ELF-1 (cell line): ENCODE measurements at places on chromosomes 6 and 20.

GRCh38 chr6:38495922-38496635 lies 143.7 kb downstream of the BTBD9 start:
- no peak for DNase-seq

GRCh38 chr6:142446168-142446567 lies 144.4 kb downstream of the ADGRG6 start:
- no peak for DNase-seq

DNA sequence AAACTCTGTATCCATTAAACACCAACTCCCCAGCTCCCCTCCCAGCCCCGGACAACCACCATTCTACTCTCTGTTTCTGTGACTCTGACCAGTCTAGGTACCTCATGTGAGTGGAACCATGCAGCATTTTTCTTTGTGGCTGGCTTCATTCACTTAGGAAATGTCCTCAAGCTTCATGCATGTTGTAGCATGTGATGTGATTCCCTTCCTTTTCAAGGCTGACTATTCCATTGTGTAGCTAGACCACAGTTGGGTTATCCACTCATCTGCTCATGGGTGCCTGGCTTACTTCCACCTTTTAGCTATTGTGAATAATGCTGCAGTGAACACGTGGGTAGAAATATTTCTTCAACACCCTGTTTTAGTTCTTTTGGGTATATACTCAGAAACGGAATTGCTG lies 8.8 kb upstream of the BPHL start:
- no peak for DNase-seq

- no peak for DNase-seq
Measured at GRCh38 chr6:143804835-143805239, 38.3 kb upstream of the LTV1 start.

GRCh38 chr6:42963855-42964605 lies 3.5 kb downstream of the GNMT start:
- peak; percentile 89 for DNase-seq

DNA sequence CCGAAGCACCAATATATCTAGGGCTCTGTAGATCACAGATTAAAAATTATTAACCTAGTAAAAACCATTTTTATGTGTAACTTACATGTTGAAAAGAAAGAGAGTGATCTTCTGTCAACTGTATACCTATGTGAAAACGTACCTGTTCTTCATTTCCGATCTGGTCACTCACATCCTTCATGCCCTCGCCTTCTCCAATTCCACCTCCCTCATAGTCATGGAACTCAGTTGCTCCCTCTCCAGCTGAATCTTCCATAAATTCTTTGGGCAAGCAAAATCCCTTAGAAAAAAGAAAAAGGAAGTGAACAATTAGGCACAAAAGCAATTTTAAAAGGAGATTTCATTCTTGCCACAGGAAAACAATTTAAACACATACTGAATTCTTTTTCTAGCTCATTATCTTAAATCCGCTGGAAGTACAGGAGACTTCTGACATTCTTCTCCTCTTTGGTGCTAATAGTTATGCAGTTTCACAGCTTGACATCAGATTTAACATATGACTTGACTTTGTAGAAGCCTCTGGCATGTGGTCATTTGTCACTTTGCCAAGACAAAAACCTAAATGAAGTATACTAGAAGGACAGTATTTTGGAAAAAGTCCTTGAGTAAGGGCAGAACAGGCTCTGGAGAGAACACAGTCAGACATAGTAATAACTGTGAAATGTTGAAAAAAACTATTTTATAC lies 29.5 kb upstream of the LYRM2 start:
- DNase-seq: no peak

- DNase-seq: no peak
Measured at GRCh38 chr6:157193443-157193996, 129.8 kb downstream of the TMEM242 start.

GRCh38 chr6:164379795-164380194 lies 929.6 kb downstream of the C6orf118 start:
- DNase-seq: no peak

- DNase-seq: no peak
Measured at GRCh38 chr6:159828074-159828473, 28.0 kb downstream of the PNLDC1 start.

GRCh38 chr20:31811796-31812728 lies 7.1 kb upstream of the MYLK2 start:
- DNase-seq: no peak

DNA sequence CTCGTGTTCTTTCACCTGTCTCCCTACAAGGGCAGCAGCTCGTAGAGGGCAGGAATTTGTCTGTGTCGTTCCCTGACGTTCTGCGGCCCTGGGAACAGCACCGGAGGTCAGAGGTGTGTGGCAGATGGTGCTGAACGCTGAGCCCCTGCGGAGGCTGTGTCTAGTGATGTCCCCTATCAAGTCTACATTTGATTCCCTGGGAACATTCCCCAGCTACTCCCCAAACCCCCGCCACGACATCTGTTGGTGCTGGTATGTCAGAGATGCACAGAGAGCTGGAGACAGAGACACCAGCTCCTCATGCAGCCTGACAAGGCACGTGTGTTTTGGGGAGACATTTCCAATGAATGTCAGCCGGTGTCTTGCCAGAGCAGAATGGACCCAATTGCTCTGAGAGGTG lies 7.7 kb downstream of the PMEPA1 start:
- no peak for DNase-seq

DNA sequence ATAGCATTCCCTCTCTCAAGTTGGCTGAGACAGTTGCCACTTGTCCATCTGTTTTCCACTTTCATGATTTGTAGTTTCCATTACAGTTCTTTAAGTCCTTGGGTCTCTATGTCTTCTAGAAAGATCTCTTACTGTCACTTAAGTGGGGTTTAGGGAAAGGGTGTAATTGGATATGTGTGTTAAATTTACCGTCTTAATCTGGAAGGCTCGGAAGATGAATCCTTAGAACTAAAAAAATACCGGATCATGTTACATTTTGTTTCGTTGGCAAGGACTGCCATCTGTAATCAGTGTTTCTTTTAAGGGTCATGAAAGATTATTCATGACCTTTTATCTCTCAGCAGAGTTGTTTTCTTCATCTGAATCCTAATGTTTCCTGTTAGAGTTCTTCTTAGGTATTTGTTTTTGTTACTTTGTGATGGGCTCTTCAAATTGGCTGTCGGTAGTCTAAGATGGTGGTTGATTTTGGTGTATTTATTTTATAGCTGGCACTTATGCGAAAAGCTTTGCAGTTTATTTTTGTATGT lies 21.8 kb upstream of the BTBD3 start:
- no peak for DNase-seq

DNA sequence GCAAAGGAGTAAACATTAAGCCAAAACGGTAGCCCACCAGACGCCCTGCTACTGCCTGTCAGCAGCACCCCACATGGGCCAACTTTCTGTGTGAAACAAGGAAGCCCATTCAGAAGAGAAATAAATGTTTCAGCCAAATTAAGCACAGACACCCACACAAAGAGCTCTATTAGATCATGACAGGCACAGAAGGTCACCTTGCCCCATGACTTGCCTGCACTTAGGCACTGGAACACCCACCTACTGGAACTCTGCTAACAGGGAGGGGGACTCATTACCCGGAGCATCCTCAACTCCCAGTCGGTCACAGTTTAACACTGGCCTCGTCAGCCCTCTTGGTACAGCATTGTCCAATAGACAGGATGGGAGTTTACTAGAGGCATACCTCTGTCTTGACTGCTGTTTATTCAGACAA lies 31.8 kb downstream of the GFOD1 start:
- no peak for DNase-seq

GRCh38 chr6:46014046-46014445 lies 1.6 kb downstream of the CLIC5 start:
- DNase-seq: peak; percentile 9

- DNase-seq: peak; percentile 21
Measured at GRCh38 chr6:153727885-153728284, 311.2 kb upstream of the OPRM1 start.

GRCh38 chr6:44041461-44042260 lies 85.6 kb downstream of the MRPL14 start:
- DNase-seq: peak; percentile 92

DNA sequence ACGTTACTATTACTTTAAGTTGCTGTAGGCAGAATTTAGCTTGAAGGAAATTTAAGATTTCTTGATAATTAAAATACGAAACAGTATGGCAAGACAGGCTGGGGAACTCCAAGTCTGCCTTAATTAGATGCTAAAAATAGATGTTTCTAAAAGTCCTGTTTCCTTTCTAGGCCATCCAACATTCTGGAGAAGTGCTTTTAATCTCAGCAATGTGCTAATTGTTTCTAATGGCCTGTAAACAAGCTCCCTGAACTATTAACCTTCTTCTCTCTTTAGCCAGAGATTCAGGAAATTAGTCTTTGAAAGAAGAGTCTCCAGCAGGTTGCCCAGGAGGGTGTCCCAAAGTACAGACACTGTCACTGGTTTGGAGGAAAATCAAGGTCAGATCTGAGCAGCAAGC lies 677.3 kb upstream of the AGPAT4 start:
- peak; percentile 37 for DNase-seq

DNA sequence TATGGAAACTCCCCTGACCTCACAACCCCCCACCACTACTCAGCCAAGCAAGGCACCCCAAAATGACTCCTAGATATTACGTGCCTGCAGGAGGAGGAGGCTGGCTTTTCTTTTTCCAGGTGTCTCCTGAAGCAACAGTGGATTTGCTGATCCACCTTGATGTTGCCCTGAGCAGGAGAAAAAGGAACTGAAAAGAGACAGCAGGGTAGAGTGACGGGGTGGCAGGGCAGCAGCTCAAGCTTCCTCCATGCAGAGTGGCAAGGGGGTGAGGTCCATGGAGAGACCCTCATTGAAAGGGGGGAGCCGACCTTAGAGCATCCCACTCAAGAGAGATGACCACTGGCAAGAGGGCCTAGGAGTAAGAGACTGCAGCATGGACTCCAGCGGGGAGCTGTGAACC lies 112.0 kb upstream of the SIRPA start:
- no peak for DNase-seq

DNA sequence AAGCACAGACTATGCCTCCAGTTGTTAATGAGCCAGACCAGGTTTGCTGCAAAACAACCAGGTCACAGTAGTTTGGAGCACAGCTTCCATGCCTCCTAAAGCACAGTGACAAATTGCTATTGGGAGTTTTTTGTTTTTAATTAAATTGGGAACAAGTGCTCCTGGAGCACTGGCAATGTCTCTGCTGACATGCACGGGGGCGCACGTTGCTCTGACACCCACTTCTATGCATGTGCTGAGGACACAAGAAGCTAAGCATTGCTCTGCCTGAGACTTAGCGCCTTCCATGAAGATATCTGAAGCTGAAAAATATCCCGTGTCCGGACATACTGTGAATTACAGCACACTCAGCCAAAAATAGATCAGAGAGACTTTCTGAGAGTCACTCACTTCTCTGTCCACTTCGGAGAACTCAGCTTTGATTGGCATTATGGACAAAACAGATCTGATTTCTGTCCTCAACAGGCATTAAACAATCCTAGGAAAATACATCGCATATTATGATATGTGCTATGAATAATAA lies 18.6 kb upstream of the GGTLC1 start:
- no peak for DNase-seq

DNA sequence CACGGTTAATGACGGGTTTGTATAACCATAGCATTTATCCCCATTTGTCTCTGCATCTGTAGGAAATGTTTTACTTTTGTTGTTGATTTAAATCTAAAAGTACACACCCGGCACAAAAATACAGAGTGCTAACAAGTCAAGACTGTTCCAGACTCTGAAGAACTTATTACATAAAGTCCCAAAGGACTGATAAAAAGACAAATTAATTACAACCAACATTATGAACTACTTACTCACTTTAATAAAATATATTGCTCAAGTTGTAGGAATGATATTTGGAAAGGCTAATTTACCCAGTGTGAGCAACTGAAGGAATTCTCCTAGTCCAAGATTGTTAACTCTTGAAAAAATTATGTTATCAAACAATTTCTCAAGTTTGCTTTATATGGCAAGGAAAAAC lies 115.6 kb downstream of the KIF13A start:
- DNase-seq: no peak

DNA sequence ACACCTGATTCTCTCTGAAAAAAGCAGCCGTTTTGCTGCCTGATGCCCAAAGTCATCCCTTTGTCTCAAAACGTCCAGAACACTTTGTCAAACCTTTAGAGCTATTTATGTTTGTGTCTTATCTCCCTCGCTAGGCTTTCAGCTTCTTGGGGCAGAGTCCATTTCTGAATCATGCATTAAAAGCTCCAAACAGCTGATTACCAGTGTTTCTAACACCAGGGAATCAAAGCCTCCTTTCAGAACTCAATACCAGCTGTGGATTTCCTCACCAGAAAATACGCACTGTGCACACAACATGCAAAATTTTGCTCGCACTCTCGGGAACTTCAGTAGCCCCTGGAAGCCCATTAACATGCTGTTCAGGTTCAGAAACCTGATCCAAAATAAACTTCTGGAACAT lies 333.3 kb downstream of the HACE1 start:
- DNase-seq: no peak

DNA sequence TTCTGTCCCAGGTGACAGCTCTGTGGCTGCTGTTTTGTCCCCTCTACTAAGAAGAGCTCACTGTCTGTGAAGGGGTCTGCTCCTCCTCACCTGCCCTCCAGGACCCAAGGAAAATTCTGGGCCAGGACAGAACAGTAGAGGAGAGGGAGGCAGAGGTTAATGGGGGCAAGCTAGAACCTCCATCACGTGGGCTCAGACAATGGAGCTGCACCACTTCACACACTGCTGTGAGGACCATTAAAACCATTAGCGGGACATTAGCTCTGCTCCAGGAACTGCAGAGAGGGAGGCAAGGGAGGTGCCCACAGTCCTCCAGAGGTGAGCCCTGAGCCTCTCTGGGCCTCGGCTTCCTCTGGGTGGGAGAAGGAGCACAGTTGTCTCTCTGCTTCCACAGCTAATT lies 78.4 kb downstream of the NOL4L start:
- peak; percentile 85 for DNase-seq

GRCh38 chr20:61260905-61261304 lies 8.8 kb downstream of the CDH4 start:
- peak; percentile 52 for DNase-seq

GRCh38 chr6:85594197-85594930 lies 706 bp upstream of the SNX14 start:
- DNase-seq: no peak

DNA sequence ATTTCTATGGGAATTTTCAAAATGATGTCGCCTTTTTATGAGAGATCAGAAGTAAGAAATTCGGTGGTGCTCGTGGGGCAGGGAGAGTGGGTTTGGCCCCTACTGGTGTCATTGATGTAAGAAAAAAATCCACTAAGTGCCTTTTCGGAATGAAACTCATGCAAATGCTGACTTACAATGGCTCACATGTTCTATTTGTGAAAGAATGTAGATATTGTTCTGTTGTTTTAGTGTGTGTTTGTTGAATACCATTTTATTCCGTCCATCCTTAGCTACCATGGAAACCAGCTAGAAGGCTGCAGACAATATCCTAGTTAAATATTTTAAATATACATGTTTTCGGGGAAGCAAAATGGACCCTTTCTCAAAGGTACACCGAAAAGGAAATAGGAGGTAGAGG lies 304.9 kb downstream of the TAF4 start:
- no peak for DNase-seq

- DNase-seq: no peak
Measured at GRCh38 chr6:136696238-136696637, 96.0 kb downstream of the MAP3K5 start.

GRCh38 chr20:24382743-24383142 lies 86.7 kb upstream of the SYNDIG1 start:
- no peak for DNase-seq
